ENCODE measurements at places on chromosomes 7 and 10.

DNA sequence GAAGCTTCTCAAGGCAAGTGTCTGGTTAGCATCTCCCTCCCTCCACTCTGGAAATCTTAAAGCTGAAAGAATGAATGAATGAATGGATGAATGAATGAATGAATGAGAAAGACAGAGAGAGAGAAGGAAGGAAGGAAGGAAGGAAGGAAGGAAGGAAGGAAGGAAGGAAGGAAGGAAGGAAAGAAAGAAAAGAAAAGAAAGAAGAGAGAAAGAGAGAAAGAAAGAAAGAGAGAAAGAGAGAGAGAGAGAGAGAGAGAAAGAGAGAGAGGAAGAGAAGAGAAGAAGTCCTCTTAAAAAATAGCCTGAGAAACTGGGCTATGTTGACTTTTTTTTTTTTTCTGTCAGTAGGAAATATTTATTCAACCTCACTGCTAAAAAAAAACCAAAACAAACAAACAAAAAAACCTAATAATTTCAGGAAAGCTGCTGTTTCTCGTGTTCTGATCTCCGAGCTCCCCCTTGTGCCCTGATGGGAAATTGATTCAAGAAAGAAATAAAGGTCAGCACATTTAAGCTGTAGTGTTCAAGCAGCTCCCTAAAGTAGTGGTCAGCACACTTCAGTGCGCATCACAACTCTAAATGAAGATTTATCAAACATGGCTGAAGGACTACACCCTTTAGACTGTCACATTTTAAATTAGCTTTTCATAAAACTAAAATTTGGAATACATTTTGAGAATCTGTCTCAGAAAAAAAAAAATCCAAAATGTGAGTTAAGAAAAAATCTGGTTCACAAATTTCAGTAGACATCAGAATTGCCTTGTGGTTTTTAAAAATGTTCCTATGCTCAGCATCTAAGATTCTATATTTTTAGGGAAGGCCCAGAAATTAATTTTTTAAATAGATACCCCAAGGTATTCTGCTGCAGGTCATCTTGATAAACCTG, 154.3 kb downstream of the ELAPOR2 start:
- peak; percentile 72 for DNase-seq

GRCh38 chr7:99459087-99459486, 6.9 kb downstream of the ATP5MF start:
- DNase-seq, result peak; percentile 15

GRCh38 chr10:122296363-122297120, 25.4 kb downstream of the BTBD16 start:
- DNase-seq, result no peak

DNA sequence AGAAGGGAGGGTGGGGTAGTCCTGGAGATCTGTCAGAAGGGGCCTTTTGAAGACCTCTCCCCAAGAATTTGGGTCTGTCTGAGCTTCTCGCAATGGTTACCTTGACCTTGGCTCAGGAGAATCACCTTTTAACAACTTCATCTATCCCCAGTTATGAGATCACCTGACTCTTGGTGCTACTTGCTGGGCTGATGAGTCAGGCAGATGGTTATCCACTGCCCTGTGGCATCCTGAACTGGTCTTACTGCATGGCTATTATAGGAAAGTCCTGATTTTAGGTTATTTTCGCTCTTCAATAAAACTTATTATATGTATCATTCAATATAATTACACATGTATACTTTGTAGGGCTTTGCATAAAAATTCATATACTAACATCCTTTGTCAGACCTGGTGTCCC, 274.7 kb downstream of the GFRA1 start:
- no peak for DNase-seq

GRCh38 chr7:29087840-29088170, 58.5 kb downstream of the CPVL start:
- no peak for DNase-seq

DNA sequence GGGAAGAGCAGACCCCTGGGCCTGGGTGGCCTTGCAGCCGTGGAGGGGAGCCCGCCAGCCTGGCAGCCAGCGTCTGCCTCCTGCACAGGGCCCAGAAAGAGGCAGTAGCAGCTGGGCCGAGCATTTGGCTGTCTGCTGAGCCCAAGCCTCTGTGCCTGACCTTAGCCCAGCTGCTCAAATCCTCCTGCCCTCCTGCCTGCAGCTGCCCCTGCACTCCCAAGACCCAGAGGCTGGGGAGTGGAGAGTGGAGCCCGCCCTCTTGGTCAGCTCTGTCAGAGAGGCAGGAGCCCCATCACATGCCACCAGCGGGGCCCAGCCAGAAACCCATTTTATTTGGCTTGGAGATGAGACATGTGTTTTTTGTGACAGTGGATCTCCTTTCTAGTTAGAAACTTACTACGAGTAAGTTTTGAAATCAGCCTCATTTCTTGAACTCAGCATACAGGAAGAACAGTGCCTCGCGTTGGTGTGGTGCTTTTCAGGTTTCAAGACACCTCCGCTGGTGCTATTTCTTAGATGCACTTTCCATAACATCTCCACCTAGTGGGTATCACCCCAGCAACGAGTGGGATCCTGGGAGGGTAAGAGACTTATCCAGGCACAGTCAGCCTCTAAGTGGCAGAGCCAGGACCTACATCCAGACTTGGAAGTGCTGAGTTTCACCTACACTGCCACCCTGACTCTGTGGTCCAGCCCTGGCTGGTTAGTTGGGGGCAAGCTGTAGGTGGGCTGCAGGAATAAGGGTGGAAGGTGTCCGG, 477.1 kb downstream of the RPS24 start:
- no peak for DNase-seq

- peak; percentile 73 for DNase-seq
These were observed 2.3 kb upstream of the NRP1 start for GRCh38 chr10:33336582-33337325.

DNA sequence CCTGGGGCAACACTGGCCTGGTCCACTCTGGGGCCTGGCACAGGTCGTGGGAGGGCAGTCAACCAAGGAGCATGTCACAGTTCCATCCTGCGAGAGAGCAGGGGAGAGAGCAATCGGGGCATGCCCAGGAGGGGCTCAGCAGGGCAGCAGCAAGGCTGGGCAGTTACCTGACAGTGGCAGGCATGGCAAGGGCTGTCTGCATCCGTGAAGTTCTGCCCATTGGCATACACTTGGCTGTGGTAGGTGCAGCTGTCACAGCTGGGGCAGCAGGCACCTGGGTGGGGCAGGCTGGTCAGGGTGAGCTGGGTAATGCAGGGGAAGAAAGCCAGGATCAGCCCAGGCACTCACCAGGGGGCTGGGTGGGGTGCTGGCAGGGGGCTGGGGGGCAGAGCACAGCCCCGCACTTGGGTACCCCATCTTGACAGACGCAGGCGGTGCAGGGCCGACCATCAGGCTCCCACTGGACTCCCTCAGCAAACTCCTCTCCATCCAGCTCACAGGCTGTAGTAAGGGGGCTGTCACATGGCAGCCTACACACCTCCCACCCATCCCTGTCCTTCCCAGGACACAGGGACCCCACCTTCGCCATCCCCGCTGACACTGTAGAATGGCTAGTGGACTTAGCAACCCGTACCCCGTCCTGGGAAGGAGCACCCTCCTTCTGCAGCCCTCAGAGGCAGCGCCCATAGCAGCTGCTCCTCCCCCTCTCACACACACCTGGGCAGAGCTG, 17.8 kb downstream of the KCP start:
- no peak for DNase-seq

DNA sequence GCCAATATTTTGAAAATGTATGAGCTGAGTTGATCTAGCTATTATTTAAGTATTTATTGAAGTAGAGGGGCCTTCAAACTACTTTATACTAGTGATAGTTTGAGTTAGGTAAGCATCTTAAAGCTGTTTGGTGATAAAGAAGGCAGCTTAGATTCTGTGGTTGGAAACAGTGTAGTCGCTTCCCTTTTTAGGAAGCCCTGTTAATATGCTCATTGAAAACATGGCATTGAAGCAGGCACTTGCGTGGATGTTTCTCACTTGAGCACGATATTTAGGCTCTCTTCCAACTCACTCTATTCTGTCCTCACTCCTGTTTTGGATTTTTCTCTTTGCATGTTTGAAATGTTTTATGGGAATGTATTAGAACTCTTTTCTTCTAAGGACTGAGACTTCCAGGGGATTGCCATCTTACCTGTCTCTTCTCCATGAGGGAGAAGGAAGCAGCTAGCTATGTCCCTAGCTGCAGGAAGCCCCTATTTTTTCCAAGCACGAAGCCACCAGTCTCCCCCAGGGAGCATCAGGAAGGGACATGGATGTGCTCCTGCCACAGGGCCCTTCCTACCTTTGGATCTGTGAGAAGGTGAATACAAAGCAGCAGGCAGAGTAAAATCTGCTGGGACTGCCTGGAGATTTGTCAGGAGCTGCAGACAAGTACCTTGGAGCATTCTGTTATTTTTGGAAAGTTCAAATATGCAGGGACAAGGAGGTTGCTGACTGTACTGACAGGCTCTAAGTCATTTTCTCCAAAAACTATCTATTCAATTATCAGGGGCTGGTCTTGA, 22.0 kb upstream of the BMPR1A start:
- no peak for DNase-seq

- DNase-seq, result no peak
These were observed 85.2 kb downstream of the GRID1 start for GRCh38 chr10:86281396-86281795.

DNA sequence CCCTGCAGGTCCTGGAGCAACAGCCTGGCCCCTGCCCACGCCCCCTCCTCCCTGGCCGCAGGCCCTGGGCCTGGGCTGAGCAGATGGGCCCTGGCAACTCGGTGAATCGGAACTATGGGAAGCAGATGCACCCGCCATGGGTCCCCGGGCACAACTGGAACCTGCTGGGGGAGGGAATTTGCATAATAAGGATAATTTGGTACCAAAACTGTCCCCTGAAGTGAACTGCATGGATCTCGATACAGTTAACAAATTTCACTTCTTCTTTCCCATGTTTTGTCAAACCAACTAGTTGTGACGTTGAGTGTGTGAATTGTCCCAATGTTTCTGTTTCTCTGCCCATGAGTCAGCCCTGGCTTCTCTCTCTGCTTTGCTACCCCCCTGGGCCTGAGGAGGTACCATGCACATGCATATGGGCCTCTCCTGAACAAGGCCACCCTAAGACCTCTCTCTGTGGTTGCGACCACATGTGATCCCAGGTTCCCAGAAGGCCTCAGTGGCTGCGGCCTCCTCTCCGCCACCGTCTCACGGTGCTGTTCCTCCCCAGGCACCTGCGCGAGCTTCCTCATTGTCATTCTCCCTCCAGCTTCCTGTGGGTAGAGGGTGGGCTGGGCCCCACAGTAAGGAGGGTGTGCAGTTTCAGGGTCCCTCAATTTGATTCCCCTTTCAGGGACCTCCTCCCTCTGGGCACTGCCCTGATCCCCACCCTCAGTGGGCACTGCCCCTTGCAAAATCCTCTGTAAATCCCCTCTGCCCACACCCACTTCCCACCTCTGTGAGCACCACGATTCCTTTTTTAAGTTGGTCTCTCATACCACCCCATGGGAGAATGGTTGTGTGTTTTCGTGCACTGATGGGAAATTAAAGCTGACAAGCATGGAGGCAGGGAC, 40.0 kb downstream of the FIGNL1 start:
- DNase-seq, result no peak

- no peak for DNase-seq
These were observed 62.7 kb downstream of the NPTX2 start for GRCh38 chr7:98679741-98680140.

DNA sequence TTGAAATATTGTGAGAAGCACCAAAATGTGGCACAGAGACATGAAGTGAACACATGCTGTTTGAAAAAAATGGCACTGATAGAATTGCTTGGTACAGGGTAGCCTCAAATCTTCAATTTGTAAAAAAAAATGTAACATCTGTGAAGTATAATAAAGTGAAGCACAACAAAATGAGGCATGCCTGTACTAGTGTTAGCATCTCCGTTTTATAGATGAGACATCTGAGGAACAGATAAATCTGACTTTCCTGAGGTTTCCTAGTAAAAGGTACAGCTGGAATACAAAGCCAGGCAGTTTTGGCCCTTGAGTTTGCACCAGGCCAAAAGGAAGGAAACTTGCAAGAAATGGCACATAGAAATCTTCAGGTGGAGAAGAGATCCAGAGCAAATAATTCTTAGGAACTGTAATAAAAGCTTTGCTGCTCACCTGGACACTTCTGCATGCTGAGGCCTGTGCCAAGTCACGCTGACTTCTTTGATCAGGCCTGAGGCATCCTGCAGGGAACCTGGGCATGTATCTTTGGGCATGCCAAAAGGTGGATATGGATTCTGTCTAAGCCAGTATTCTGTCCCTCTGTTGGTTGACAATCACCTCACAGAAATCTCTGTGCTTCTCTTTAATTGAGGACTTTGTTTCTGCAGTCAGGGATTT, 251.5 kb upstream of the PLPP4 start:
- no peak for DNase-seq

DNA sequence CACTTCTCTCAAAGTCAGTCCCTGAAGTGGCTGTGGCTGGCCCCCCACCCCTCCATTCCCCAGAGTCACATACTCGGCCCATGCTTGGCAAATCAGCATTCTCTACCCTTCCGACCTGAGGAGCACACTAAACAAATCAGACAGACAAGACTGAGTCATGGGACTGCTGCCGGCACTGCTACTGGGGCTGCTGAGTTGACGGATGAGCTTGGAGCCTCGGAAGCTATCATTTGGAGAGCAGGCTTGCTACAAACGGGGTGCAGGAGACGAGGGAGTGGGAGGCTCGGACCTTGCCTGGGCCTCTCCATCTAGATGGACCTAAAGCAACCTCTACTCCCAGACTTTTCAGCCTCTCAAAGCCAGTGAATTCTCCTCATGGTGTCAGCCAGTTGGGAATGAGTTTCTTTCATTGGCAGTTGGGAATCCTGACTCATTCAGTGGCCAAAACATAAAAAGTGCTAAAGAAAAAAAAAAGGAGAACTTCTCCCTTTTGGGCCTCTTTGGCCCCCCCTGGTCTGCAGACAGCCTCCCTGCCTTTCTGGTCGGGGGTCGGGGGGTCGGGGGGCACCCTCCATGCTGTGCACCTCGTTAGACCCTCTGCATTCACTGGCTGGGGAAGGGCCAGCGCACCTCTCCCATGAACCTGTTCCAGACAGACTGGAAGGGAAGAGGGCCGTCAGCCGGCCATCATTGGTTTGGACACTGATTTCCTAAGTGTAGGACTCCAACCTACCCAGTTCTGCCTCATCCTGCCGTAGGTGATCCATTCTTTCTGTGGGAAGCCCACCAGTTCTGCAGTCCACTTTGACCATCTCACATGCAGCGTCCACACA, 52.3 kb upstream of the COL13A1 start:
- DNase-seq, result no peak

DNA sequence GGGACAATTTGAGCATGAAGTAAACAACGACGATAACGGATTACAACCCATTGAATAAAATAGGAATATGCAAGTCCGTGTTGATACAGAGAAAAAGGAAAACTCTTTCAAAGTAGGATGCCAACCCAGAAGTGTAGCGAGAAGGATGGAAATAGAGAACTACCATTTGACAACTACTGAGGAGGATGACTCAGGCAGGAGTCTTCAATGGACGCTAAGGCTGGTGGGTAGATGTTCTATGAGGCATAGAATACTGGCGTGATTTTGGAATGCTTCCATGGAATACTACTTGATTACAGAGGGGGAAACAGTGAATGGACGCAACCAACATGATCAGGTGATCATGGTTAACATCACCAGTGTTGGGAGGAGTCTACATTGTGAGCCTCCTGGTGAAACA, 828 bp upstream of the CFAP70 start:
- DNase-seq, result no peak
